Activated T-cell treated with anti-CD3 and anti-CD28 coated beads for 24 hours (primary cell): ENCODE measurements at places on chromosomes 16 and 17.

- no peak for DNase-seq
These were observed 123.1 kb downstream of the XYLT1 start for GRCh38 chr16:17347624-17348023.

GRCh38 chr17:31231852-31232251 lies 65.2 kb downstream of the OMG start:
- no peak for DNase-seq

- DNase-seq: no peak
These were observed 359.7 kb downstream of the CDH11 start for GRCh38 chr16:64762211-64762610.

DNA sequence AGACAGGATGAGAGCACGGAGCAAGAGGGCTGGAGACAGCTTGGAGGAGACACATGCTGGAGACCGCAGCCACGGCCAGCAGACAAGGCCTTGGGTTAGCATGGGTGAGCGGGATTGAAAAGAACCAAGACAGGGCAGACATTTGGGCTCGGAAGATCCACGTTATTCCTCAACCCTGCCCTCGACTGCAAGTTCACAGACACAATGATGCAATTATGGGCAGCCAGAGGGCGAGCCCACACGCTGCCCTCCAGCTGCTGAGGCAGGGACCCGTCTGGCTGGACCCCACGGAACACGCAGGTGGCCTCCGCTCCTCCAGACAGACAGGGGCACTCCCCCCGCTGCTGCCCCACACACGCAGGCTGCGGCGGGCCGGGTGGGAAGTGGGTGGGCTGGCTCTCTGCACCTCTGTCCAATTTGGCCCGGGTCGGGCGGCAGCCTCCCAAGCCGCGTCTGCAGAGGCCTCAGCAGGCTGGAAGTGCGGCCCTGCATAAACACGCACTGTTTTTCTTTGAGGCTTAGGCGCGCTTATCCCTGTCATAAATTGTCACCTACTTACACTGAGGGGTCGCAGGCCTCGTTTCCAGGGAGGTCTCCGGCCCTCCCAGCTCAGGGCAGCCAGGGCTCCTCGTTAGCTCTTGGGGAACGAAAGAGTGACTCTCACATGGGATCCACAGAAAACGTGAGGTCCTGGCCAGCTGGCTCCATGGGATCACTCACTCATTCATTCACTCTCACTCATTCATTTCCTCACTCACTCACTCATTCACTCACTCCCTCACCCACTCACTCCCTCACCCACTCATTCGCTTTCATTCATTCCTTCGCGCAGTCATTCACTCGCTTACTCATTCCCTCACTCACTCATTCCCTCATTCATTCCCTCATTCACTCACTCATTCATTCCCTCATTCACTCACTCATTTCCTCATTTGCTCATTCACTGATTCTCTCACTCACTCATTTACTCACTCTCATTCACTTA lies 303.9 kb downstream of the C16orf95 start:
- DNase-seq: no peak

GRCh38 chr17:32772453-32773025 lies 104.4 kb downstream of the MYO1D start:
- DNase-seq: no peak
